ENCODE measurements at places on chromosomes 5 and 9.

GRCh38 chr5:28726815-28727214, 1688.4 kb upstream of the CDH9 start:
- no peak for DNase-seq

DNA sequence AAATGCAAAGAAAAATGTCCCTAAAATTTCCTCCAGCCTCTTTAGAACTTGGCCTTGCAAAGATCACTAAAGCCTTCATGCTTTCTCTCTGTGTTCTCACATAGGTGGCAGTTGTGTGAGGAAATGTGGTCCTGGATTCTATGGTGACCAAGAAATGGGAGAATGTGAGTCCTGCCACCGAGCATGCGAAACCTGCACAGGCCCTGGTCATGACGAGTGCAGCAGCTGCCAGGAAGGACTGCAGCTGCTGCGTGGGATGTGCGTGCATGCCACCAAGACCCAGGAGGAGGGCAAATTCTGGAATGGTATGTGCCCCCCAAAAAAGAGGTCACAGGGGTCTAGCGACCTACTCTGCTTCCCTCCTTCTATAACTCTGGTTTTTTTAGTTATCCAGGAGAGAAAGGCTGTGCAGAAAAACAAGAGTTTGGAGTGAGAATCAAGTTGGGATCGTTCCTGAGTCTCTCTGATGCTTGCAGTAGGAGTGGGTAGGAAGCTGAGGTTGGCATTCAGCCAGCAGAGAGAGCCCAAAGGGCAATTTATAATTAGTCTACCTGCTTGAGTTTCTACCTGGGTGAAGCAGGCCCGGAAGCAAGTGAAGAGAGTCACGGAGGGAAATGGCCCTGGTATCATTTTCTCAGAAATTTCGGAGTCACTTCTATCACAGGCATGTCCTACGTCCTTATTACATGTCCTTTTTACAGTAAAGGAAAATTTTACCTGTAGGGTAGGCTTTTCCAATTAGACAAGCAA, 97.5 kb downstream of the RFK start:
- no peak for DNase-seq

- DNase-seq = no peak
Measured at GRCh38 chr5:150297236-150297890, 5.3 kb downstream of the ARSI start.

- DNase-seq = no peak
Measured at GRCh38 chr9:120257483-120257882, 322.5 kb downstream of the CDK5RAP2 start.

Data from stimulated activated CD8-positive, alpha-beta memory T cell treated with anti-CD3 and anti-CD28 coated beads, Interleukin-7, amount 100 ng/mL, for 1 hour (primary cell).